ENCODE measurements at places on chromosomes 2 and 18.

GRCh38 chr2:105952131-105952530 lies 207.4 kb downstream of the NCK2 start:
- no peak for DNase-seq

DNA sequence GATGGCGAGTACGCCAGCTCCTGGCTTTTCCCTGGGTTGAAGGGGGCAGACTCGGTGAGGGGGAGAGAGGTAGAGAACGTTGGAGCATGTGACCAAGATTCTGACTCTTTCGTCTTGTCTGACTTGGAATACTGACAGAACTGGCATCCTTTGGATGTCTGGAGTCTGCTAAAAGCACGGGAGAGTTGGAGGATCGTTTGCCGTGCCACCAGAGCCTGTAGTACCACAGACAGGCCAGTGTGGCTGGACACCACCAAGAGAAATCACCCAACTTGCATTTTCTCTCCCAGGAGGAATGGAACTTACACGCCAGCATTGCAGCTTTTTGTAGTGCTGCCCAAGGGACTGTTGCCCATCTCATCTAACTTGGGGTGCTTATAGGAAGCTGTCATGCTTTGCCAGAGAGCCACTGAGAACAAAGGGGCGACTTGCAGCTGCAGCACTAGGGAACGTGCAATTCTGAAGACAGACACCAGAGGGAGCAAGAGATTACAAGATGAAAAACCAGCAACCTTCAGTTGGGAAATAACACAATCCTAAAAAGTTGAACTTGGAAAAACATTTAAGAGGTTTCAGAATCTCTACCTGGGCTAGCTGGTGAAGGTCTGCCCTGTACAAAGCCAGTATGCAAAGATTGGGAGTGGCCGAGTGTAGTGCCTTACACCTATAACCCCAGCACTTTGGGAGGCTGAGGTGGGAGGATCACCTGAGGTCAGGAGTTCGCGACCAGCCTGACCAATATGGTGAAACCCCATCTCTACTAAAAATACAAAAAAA lies 24.1 kb downstream of the PSMG2 start:
- peak; percentile 34 for DNase-seq

- DNase-seq: no peak
Measured at GRCh38 chr18:8151181-8151580, 458.1 kb upstream of the RAB12 start.

DNA sequence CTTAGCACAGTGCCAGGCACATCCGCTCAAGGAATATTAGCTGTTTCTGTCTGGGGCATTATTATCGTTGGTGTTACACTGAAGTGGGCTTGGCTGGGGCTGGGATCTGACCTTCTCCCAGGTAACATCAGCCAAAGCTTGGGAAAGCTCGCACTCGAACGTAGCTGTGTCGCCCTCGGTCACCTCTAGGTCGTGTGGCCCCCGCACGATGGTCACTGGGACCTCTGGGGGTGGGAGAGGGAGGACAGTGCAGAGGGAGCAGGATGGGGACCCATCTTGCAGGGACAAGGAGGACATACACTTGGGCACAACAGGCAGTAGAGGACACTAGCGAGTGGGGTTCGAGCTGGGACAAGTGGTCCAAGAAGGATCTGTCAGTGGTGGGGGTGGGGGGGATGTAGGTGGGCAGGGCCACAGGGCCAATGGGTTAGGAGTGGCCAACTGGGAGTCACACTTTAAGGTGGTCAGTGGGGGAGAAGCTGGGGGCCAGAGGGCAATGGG lies 9.7 kb downstream of the TMEM198 start:
- DNase-seq: no peak

- peak; percentile 50 for DNase-seq
Measured at GRCh38 chr2:218217360-218218267, 625 bp downstream of the ARPC2 start.

DNA sequence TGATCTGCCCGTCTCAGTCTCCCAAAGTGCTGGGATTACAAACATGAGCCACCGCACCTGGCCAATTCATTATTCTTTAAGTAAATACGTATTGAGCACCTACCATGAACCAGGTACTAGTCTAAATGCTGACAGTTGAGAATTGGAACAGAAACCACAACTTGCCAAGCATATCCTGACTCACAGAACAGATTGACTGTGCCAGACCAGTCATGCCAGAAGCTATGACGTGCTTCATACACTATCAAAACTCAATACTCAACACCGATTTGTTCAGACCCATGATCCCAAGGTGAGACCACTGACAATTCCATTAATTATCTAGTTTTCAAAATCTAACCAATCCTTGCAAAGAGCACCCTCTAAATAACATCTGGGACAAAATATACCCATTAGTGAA lies 148.6 kb downstream of the B3GNT2 start:
- no peak for DNase-seq

GRCh38 chr2:173669271-173669853 lies 295.8 kb downstream of the SP3 start:
- no peak for DNase-seq

GRCh38 chr2:120347396-120348060 lies 1.6 kb downstream of the INHBB start:
- DNase-seq: no peak

DNA sequence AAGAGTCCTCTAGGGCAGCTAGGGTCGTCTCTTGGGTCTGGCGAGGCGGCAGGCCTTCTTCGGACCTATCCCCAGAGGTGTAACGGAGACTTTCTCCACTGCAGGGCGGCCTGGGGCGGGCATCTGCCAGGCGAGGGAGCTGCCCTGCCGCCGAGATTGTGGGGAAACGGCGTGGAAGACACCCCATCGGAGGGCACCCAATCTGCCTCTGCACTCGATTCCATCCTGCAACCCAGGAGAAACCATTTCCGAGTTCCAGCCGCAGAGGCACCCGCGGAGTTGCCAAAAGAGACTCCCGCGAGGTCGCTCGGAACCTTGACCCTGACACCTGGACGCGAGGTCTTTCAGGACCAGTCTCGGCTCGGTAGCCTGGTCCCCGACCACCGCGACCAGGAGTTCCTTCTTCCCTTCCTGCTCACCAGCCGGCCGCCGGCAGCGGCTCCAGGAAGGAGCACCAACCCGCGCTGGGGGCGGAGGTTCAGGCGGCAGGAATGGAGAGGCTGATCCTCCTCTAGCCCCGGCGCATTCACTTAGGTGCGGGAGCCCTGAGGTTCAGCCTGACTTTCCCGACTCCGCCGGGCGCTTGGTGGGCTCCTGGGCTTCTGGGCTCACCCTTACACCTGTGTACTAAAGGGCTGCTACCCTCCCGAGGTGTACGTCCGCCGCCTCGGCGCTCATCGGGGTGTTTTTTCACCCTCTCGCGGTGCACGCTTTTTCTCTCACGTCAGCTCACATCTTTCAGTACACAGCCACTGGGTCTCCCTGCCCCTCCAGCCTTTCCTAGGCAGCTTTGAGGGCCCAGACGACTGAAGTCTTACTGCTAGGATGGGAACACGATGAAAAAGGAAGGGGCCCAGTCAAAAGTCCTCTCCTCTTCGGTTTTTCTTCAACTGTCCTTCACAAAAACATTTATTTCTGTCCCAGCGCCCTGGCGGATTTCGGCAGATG lies 8.1 kb downstream of the SIX2 start:
- no peak for DNase-seq

DNA sequence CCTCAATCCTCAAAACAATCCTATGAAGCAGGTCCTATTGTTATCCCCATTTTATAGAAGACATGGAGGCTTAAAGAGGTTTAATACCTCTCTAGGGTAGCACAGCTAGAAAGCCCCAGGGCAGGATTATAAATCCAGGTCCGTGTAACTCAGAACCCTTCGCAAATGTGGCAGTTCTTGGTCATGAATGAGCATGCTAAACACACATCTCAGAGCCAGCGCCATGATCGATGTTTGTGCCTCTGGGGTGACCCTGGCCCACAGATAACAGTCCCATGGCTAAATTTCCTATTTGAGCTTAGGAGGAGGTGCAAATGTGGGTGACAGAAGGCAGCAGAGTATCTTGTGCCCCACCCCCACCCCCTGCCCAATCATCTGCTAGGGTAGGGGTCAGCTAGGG lies 17.5 kb downstream of the DNMT3A start:
- no peak for DNase-seq

- DNase-seq: no peak
Measured at GRCh38 chr2:88614497-88615157, 12.6 kb downstream of the EIF2AK3 start.

DNA sequence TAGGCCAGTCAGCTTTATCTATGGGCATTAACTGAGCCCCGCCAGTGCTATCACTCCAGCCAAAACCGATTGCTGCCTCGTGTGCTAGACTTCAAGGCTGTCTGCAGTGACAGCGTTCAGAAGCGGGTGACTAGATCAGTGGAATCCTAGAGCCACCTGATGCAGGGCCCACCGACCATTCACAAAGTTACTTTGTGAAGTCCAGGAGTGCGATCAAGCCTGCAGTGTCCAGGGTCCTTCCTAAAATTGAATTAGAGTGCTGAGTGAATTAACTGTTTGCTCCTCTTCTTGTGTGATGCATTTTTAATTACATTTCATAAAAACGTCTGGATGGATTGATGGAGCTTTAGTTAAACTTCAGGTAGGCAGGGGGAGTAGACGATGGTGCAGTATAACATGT lies 13.9 kb downstream of the PCARE start:
- DNase-seq: no peak

GRCh38 chr2:239324456-239324855 lies 76.4 kb downstream of the HDAC4 start:
- DNase-seq: no peak

GRCh38 chr2:68225119-68225632 lies 27.2 kb downstream of the PPP3R1 start:
- no peak for DNase-seq

GRCh38 chr2:171044416-171044815 lies 115.4 kb downstream of the GORASP2 start:
- no peak for DNase-seq

GRCh38 chr2:164771897-164772296 lies 69.7 kb downstream of the COBLL1 start:
- DNase-seq: no peak

DNA sequence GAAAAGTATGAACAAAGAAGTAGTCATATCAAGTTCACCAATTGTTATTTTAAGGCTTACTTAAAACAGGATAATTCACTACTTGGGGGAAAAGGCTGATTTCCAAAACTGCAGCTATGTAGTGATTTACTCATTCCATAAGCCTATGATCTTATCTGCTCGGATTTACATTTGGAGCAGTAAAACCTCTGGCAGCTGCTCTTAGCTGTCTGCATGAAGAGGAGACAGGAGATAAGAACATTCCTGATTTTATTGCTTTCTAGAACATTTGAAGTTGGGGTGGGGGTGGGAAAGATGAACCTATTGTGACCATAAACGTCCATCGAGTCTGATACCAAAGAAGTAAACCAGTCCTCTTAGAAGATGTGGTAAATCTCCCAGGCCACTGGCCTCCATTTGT lies 120.9 kb downstream of the MMADHC start:
- no peak for DNase-seq

DNA sequence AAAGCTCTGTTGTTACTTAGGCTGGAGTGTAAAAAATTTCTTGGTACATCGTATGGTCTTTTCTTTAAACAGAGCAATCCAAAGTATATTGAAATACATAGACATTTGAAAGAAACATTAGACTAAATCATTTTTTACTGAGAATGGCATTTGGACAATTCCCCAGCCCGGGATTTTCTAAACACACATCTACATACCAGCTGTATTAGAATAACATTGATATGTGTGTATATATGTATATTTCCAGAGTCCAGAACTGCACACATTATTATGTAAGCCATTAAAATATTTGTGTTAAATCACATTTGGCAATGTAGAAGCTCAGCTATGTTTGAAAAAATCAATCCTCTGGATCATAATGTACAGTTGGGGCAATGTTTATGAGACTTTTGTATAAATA lies 1853.6 kb upstream of the LRRTM1 start:
- DNase-seq: no peak

DNA sequence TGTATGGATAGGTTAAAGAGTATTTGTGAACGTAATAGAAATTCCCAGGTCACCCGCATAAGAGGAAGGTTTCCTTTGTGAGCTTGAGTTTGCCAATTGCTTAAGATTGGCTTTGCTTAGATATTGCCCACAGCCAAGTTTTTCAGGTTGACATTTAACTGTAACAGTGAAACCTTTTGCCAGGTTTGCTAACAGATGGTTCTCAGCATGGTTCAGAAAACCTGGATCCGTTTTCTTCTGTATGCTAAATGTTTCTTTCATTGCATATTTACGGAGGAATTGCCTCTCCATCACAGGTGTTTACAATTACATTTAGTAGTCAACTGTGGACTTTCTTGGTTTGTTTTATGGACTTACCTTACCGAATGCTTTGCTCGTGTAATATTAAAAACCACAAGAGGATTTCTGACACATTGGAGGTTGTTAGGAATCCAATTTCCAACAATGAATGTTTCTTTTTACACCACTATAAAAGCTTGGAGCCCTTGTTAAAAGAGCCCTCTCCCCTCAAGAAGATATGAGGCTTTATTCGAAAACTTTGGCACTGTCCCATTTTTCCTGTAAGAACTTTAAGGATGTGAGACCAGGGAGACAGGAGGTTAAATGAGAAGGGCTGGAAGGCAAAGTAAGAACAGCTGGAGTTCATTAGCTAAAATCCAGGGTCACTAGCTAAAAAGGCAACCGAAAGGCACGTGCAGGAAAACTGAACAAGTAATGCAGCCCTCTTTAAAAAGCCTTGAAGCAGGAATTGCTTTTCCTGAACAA lies 7.8 kb downstream of the CDK15 start:
- no peak for DNase-seq

GRCh38 chr2:119136093-119136492 lies 22.5 kb downstream of the C1QL2 start:
- DNase-seq: no peak

GRCh38 chr18:49647496-49648168 lies 85.8 kb downstream of the LIPG start:
- no peak for DNase-seq

DNA sequence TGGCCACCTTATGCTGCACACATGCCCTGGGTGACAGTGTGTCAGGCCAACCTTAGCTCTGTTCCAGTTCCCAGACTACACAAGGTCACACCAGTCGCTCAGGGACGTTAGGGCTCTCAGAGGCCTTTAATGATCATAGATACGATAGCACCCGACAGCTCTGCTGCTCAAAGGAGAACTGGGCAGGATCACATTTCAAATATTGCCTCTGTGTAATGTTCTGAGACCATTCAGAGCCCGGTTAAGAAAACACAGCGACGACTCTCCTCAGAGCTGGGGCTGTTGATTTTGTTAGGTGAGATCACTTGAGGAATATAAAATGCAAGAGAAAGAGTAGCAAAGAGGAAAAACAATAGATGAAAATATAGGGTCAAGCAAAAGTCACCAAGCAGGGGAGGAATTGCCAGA lies 166.6 kb upstream of the TANK start:
- DNase-seq: no peak
